Stimulated activated naive CD4-positive, alpha-beta T cell (primary cell): ENCODE measurements at places on chromosomes 1 and 21.
A peak's percentile ranks its signal among the peaks of the same experiment; 100 is the strongest.

DNA sequence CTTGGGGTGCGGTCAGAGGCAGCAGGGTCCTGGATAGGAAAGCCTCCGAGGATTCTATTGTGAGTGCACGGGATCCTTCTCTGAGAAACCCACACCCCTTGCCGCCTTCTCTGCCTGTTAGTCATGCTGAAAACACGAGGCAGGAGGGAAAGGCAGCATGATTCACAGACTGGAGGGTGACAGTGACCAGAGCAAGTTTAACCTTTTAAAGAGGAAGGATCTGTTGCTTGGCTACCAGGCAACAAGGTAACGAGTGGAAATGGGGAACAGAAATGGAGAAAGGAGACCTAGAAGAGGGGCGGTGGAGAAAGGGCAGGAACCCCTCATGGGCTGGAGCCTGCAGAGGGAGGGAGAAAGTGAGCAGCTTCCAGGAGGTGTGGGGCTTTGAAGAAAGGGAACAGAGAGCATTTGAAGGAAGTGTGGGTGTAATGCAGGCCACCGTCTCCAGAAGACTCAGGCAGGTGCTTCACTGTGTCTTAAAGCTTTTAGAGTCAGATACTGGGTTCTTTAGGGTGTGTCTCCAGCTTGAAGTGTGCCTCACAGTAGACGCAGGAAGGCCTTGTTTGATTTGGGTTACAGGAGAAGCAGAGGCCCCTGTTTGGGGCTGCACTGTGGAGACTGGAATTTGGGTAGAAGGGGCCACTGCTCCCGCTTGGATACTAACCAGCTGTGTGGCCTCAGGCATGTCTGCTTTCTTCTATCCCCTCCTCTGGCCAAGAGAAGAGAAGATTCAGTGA, 19.1 kb downstream of the OPTC start:
- DNase-seq, result no peak

DNA sequence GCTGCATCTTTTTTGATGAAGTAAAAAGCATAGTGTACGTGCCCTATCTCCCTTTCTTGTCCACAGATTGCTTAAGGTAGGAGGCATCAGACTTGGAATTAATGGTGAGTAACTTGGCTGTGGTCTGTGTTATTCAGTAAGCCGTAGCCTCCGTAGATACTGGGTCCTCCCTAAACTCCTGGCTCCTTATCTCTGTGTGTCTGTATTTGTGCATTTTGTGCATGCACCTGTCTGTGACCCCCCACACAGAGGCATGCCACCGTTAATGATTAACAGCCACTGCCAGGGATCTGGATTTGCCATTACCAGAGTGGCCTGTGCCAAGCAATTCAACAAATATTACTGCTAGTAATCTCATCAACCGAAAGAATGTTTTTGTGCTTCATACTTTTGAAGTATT, 31.9 kb downstream of the MAP3K21 start:
- DNase-seq, result no peak

- no peak for DNase-seq
These were observed 22.0 kb upstream of the IFNLR1 start for GRCh38 chr1:24209097-24209496.

GRCh38 chr1:235844776-235845175, 21.9 kb downstream of the LYST start:
- DNase-seq, result no peak

GRCh38 chr1:158179301-158180041, 1.2 kb upstream of the CD1D start:
- no peak for DNase-seq

GRCh38 chr1:7513081-7513480, 258.0 kb upstream of the VAMP3 start:
- no peak for DNase-seq

GRCh38 chr1:183590244-183591191, at the start of gene NCF2:
Gene NCF2 (minus strand): TSS chr1:183590459. CDS start chr1:183590329, 130 bp downstream.
- no peak for DNase-seq

GRCh38 chr1:192159781-192160180, 1.5 kb downstream of the RGS18 start:
- no peak for DNase-seq

DNA sequence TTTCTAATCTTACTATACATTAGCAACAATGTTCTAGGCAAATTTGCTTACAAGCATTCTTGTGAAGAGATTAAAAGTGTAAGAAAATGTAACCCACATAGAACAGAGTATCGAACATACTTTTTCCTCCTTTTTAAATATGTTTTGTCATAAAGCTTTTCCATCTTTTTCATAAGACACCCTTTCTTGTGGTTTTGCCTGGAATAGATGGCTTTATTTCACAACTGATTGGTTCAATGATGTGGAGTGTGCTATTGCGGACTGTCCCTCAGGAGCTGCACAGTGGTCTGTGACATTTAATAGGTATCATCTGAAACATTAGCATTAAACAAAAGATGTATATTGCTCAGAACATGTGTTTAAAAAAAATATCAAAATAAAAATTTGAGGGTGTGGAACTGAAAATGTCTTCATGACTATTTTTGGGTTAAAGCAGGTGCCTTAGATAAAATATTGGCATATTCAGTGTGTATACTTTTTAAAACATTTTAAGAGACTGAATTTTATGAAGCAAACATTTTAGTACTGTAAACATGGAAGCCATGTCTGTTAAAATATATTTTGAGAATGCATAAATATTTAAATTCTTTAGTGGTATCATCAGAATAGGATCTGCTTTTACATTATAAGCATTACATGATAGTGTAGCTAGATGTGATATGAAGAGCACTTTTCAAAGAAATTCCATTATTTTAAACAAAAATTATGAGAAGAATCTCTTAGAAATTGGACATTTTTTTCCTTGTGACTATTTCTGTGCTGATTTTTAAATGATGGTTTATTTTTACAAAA, 48.3 kb upstream of the C1orf146 start:
- DNase-seq, result no peak

DNA sequence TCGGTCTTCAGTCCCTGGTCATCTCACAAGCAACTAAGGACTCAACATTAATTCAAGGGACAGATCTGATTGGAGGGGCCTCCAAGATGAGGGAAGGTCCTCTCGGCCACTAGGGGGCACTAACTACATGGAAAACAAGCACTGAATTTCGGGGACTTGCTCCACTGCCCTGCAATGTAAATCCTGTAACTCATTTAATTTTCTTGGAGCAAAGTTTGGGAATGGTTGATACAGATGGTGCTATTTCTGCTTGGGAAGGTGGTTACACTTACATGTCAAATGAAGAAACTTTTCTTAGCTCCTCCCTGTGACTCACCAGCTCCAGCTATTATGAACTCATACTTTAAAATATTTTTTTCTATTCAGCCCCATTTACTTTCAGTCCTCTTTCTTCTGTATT, 97.4 kb upstream of the KCNJ15 start:
- peak; percentile 52 for DNase-seq

GRCh38 chr1:224498574-224499170, 64.1 kb upstream of the WDR26 start:
- DNase-seq, result no peak

- no peak for DNase-seq
These were observed 51.8 kb downstream of the LACTBL1 start for GRCh38 chr1:22920734-22921451.

- DNase-seq, result no peak
These were observed 45.0 kb downstream of the IER5 start for GRCh38 chr1:181133441-181133951.

GRCh38 chr1:38102636-38103035, 56.0 kb upstream of the POU3F1 start:
- no peak for DNase-seq

GRCh38 chr1:52677076-52677806, 20.9 kb downstream of the COA7 start:
- no peak for DNase-seq

GRCh38 chr1:43402089-43402865, 12.6 kb downstream of the SZT2 start:
- no peak for DNase-seq

DNA sequence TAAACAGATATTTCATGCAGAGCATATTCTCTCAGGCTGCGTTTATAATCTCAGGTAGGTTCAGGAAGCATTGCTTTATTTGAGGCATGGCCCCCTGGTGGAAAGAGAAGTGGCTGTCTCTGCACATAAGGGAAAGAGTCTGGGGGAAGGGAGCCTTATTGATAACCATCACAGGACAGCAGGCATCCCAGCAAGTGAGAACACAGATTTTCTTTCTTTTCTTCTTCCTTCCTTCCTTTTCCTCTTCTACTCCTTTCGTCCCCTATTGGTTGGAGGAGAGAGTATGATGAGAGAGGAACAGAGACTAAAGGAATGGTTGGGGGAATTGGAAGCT, 21.9 kb downstream of the TSNAX start:
- no peak for DNase-seq

- DNase-seq, result no peak
These were observed 68.2 kb downstream of the MAP10 start for GRCh38 chr1:232873412-232873811.

GRCh38 chr1:230176871-230177411, 109.9 kb downstream of the GALNT2 start:
- no peak for DNase-seq

- peak; percentile 39 for DNase-seq
These were observed 231.7 kb upstream of the B3GALT2 start for GRCh38 chr1:193417945-193418744.

DNA sequence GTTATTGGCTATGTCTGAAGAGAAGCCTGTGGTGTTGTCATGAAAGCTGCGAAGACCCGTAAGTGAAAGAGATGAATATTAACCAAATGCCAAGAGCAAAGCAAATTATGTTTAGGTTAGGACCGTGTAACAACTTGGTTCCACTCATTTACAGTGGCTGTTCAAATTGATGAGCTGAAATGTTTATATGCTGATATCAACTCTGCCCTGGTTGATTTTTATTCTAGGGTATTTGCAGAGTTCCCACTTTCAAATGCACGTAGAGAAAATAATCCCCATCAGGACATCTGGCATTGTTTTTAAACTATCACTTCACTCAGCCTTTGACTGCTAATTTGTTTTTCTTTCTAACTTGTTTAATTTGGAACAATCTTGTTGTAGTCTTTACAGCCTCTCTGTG, 581.6 kb upstream of the ADAMTS5 start:
- DNase-seq, result no peak

GRCh38 chr1:214967865-214968575, 114.5 kb upstream of the KCNK2 start:
- DNase-seq, result no peak

- DNase-seq, result no peak
These were observed 116.3 kb downstream of the NAV1 start for GRCh38 chr1:201655243-201655642.

DNA sequence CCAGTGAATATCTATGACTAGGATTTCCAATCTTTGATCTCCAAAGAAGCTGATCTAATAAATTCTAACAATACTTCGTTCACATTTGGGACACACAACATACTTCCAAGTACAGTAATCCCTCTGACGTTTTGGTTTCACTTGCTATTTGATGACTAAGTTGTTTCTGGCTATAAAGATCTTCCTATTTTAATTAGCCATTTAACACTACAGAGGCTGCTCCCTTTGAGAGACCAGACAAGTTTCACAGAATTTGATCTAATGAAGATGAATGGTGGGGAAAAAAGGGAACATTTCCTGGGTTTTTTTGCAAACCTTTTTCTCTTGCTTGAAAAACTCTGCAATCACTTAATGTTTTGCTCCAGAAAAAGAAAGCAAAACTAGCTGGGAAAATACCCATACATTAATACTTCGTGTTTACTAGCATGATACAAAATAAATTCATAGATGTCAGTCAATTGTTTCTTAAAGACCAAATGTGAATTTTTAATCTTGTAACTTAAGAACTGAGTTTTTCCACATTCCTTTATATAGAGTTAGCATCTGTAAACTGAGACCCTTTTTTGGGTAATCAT, 28.0 kb upstream of the GLIS1 start:
- DNase-seq, result no peak

DNA sequence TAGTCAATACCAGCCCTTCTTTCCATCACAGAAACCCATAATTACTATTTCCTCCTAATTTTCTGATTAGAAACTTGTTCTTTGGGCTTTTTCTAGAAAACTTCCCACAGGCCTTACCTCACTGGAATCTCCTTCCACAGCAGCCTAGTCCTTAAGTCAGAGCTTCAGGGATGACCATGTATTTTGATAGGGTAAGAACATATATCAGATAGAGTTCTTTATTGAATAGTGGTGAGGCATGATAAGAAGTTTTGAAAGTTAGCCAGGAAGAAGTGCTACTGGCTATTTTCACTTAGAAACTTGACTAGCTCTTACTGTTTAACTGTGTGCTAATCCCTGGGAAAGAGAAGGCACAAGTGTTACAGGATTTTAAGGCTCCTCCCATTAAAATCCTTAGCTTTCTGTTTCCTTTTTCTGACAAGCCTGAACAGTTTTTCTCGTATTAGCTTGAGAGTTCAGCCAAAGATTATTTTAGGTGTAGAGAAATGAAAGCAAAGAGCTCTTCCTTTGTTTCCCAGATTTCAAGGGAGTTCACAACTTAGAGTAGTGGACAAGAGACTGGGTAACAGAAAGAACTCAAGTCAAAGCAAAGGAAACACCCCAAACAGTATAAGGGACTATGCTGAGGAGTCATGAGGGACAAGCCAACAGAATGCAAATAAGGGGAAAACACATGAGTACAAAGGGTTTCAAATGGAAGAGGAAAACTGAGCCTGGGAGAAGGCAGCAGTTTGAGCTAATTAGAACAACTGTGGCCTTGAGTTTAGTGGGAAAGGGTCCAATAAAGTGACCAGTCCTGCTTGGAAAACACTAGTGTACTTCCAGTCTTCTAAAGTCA, 37.2 kb upstream of the AIM2 start:
- no peak for DNase-seq
